ENCODE measurements at places on chromosomes 3 and 15. TPM values are rescaled to one million over a fixed set of nuclear protein-coding genes. Genes with fewer than 3 reads are reported as not detected.

Gene BSN
- 0.21 TPM for total RNA-seq

Gene SLC15A2
- 3.0 TPM for total RNA-seq

DNA sequence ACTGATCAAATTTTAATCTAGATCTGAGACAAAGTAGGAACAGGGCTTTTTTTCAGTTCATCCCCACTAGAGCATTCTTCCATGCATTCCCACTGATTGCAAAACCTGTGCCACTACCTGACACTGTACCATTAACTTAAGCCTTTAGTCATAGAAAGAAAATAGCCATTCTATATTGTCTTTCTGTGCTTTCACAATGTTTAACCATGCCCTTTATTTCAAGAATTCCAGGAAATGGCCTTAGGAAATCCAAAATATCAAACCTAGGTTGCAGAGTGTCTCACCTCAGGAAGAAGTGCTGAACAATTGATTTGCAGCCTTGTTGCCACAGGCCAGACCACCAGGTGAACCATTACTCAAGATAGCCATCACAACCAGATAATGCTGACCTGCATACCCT lies 56.2 kb upstream of the TGFBR2 start:
- DNase-seq = no peak
- peaks cover 40% of the 10 kb centered on the region for H3K4me1 ChIP-seq
- no peaks in the 10 kb centered on the region for H3K36me3 ChIP-seq
- H3K27ac ChIP-seq = no peak overlapping the region
- no peak overlapping the region for H3K4me3 ChIP-seq

DNA sequence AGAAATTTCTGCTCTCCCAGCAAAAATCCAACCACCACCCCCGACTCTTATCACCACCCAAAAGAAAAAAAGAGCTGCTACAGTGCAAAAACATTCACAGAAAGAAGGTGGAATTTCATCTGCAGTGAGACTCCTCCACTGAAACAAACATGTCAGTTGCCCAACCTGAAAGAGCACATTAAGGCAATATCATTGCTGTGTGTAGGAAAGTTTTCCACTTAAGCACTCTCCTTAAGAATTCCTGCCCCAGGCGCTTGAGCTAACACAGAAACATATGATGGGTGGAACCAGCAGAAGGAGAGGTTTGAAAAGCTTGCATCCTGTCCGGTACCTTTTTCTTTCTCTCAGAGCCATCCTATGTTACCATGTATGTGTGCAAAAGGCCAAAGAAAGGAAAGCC lies 200.8 kb upstream of the GADL1 start:
- no peak overlapping the region for H3K27ac ChIP-seq
- H3K27me3 ChIP-seq = peaks cover 13% of the 10 kb centered on the region
- H3K4me1 ChIP-seq = peaks cover 9% of the 10 kb centered on the region
- peaks cover 3% of the 10 kb centered on the region for H3K36me3 ChIP-seq

DNA sequence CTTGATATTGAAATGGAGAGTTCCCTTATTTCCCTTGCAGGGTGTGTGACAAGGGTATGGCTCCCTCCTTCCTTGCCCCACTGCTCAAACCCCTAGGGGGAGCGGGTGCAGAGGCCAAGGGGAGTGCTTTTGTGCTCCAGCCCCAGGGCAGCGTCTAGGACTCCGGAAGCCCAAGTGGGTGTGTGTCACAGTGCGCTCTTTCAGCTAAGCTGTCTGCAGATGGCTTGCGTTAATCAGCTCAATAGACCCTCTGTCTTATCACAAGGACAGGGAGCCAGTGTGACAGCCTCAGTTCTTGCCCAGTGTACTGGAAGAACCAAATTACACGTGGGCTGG lies 523.6 kb upstream of the LMCD1 start:
- no peak for DNase-seq
- H3K4me1 ChIP-seq = no peaks in the 10 kb centered on the region
- no peaks in the 10 kb centered on the region for H3K36me3 ChIP-seq
- no peaks in the 10 kb centered on the region for H3K27me3 ChIP-seq

DNA sequence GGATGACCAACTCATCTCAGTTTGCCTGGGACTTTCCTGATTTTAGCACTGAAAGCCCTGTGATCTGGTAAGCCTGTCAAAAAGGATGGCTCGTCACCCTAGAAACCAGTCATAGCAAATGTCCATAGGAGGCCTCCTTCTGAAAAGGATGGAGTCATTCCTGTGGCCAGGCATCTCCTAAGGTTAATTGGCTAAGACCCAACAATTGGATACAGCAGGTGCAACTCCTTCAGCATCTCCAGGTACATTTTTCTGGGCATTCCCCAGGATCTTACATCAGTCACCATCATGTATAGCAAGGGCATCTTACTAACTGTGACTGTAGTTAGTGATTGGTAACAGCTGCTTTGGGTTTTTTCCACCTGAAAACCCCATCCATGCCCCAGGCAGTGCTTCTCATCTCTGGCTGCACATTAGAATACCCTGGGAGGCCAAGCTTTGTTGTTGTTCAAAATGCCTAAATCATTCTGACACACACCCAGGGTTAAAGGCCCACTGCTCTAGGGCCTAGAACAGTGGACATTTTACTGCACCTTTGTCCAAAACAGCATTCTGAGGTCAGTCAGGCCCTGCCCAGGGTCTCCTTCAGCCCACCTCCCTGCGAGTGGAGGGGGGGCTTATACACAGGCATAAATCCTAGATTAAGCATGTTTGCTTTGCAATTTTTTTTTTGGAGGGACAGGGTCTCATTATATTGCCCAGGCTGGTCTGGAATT lies 28.3 kb upstream of the GALNT15 start:
- H3K27me3 ChIP-seq = no peaks in the 10 kb centered on the region
- peak; percentile 21 for DNase-seq
- peaks cover 10% of the 10 kb centered on the region for H3K4me1 ChIP-seq
- H3K27ac ChIP-seq = no peak overlapping the region
- H3K36me3 ChIP-seq = no peaks in the 10 kb centered on the region

DNA sequence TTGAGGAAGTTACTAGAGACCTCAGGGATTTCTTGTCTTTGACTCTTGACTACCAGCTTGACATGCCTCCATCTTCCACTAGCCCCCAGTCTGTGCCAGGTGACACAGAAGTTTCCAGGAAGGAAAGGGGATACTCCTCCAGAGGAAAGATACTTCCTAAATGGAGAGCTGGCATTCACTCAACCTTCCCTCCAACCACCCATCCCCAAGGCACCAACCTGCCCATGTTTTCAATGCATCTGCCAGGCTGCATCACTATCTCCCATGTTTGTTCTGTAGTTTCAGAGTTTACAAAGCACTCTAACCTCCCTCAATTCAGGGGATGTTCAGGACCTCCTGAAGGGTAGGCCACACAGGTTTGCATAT lies 198.4 kb upstream of the LPP start:
- H3K36me3 ChIP-seq = no peaks in the 10 kb centered on the region
- H3K27ac ChIP-seq = no peak overlapping the region
- peaks cover 64% of the 10 kb centered on the region for H3K4me1 ChIP-seq
- H3K27me3 ChIP-seq = peaks cover 7% of the 10 kb centered on the region
- no peak overlapping the region for H3K4me3 ChIP-seq
- no peak for DNase-seq

- peaks cover 79% of the 10 kb centered on the region for H3K4me1 ChIP-seq
- peaks cover 21% of the 10 kb centered on the region for H3K36me3 ChIP-seq
- H3K27me3 ChIP-seq = no peaks in the 10 kb centered on the region
- H3K27ac ChIP-seq = peak overlapping the region; percentile 93
Measured at GRCh38 chr3:143171141-143171980, 51.8 kb downstream of the CHST2 start.

DNA sequence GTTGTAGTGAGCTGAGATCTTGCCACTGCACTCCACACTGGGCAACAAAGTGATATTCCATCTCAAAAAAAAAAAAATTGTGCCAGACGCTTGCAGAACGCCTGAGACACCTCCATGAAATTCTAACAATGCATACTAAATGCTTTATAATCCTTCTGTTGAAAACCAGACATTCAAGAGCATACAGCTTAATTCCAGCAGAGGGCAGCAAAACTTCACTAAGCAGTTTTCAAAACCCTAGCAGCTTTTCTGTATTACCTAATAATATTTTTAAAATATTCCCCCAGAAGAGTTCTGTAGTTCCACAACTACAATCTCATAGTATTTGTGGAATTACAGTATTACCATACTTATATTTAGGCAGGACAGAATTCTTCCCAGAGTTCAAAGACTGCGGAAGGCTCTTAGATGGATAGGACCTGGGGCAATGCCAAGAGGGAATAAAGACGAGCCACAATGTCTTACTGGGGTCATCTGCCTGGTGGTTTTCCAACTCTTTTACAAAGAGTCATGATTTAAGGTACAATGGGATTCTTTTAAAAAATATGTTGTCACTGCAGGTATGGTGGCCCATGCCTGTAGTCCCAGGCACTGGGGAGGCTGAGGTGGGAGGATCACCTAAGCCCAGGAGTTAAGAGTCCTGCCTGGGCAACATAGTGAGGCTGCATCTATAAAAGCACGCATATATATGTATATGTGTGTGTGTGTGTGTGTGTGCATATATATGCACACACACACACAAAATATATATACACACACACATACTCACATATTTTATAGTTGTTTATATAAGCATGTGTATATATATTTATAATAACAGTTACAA lies 19.6 kb upstream of the TASOR start:
- H3K4me1 ChIP-seq = peaks cover 24% of the 10 kb centered on the region
- no peak overlapping the region for H3K27ac ChIP-seq
- H3K27me3 ChIP-seq = no peaks in the 10 kb centered on the region

GRCh38 chr3:194431554-194431953 lies 32.5 kb upstream of the GP5 start:
- no peaks in the 10 kb centered on the region for H3K4me1 ChIP-seq
- H3K36me3 ChIP-seq = peaks cover 13% of the 10 kb centered on the region
- H3K27me3 ChIP-seq = no peaks in the 10 kb centered on the region
- no peak for DNase-seq
- H3K27ac ChIP-seq = no peak overlapping the region
- no peak overlapping the region for H3K4me3 ChIP-seq

DNA sequence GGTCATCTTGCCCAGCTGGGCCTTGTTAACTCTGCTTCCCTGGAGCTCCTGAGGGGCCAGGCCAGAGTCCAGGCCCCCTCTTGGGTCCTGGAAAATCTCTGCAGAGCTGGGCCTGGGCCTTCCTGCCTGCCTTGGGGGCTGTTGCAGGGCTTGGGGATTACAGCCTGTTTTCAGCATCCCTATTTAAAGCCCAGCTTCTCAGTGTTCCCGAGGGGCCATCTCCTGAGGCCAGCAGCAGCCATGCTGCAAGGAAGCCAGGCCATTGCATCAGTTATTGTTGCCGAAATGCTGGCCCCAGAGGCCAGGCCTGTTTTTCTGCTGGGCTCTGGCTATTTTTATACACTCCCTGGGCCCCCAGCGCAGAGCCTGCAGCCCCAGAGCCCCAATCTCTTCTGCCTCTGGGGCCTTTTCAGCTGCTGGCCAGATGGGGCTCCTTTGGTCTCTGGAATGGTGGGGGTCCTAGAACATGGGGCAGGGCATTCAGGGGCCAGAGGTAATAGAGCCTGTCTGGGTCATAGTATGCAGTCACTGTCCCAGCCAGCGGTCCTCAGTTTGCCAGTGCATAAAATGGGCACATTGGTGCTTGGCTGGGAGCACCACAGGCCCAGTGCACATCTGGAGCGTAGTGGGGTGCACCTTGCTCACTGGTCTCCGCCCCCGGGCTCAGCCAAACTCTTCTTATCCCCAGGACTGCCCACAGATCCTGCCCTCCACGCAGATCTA lies 28.5 kb downstream of the PLXNA1 start:
- no peaks in the 10 kb centered on the region for H3K27me3 ChIP-seq
- H3K27ac ChIP-seq = no peak overlapping the region
- no peak overlapping the region for H3K4me3 ChIP-seq
- no peaks in the 10 kb centered on the region for H3K4me1 ChIP-seq
- no peak for DNase-seq
- no peaks in the 10 kb centered on the region for H3K36me3 ChIP-seq

DNA sequence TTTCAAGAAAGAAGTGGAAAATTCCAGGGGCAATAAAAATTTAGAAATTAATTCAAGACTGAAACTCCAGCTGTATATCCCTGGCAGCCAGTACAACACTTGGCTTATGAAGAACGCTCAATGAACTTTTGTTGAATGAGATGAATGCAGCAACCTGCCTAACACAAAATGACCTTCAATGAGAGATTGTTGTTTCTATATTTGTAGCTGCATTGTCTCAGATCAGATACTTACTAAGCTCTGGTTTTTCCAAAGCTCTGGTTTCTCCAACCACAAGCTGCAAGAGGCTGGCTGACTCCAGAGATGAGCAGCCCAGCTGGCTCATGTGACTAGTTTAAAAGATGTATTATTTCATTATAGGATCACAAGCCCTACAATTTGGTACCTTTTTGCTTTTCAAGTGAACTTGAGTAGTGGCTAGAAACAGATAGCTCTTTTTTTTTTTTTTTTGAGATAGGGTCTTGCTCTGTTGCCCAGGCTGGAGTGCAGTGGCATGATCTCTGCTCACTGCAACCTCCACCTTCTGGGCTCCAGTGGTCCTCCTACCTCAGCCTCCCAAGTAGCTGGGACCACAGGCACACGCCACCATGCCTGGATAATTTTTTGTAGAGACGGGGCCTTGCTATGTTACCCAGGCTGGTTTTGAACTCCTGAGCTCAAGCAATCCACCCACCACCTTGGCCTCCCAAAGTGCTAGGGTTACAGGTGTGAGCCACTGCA lies 57.4 kb downstream of the UMPS start:
- H3K27ac ChIP-seq = no peak overlapping the region
- peaks cover 15% of the 10 kb centered on the region for H3K4me1 ChIP-seq
- no peak for DNase-seq
- H3K4me3 ChIP-seq = no peak overlapping the region
- H3K27me3 ChIP-seq = peaks cover 7% of the 10 kb centered on the region
- no peaks in the 10 kb centered on the region for H3K36me3 ChIP-seq

- no peaks in the 10 kb centered on the region for H3K36me3 ChIP-seq
- H3K27ac ChIP-seq = no peak overlapping the region
- no peak overlapping the region for H3K4me3 ChIP-seq
- no peak for DNase-seq
Measured at GRCh38 chr3:134315286-134316106, 58.8 kb downstream of the AMOTL2 start.

DNA sequence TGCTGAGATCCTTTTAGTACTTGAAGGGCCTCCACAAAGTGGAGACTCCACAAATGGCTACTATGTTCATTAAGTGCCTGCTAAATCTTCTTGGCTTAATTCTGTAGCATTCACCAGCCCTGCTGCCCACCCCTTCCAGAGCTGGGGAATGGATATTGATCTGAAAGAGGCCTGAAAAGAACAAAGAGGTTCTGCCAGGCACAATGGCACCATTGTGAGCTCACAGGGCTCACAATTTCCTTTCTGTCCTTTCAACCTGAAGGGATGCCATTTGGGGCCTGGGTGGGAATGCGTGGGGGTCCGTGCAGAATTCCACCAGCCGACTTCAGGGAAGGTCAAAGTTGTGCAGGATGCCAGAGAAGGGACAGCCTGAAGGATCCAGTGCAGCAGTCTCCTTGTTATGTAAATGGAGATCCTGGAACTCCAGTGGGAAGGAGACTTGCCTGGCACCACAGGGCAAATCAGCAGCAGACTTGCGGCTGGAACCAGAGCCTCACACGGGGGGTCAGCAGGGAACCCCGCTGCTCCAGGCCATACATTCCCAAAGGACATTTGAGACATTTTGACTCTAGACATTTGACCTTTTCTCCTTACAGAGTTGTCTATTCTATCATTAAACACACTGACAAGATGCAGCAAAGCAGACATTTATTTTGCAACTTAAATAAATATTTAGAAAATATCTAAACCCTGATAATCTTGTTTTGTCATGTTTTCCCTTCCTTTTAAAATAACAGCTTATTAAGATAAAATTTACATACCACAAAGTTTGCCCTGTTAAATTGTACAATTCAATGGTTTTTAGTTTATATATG lies 21.5 kb upstream of the MORF4L1 start:
- no peak overlapping the region for H3K4me3 ChIP-seq
- H3K36me3 ChIP-seq = no peaks in the 10 kb centered on the region
- no peak overlapping the region for H3K27ac ChIP-seq
- H3K4me1 ChIP-seq = no peaks in the 10 kb centered on the region
